NCI-H187 treated with DMSO at 0.1 percent for 48 hours (cell line): ENCODE measurements at places on chromosomes 16 and 17.

GRCh38 chr16:87762071-87762571, 3.7 kb downstream of the KLHDC4 start:
- no peak for DNase-seq

DNA sequence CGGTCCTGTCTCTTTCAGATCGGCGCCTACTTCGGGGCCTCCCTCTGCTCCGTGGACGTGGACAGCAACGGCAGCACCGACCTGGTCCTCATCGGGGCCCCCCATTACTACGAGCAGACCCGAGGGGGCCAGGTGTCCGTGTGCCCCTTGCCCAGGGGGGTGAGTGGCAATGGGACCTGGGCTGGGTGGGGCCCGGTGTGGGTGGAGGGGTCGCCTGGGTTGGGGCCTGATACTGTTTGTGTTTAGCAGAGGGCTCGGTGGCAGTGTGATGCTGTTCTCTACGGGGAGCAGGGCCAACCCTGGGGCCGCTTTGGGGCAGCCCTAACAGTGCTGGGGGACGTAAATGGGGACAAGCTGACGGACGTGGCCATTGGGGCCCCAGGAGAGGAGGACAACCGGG, 37.7 kb downstream of the ITGAM start:
- DNase-seq, result no peak

- DNase-seq, result no peak
These were observed 3.6 kb downstream of the PIEZO1 start for GRCh38 chr16:88781140-88782077.

DNA sequence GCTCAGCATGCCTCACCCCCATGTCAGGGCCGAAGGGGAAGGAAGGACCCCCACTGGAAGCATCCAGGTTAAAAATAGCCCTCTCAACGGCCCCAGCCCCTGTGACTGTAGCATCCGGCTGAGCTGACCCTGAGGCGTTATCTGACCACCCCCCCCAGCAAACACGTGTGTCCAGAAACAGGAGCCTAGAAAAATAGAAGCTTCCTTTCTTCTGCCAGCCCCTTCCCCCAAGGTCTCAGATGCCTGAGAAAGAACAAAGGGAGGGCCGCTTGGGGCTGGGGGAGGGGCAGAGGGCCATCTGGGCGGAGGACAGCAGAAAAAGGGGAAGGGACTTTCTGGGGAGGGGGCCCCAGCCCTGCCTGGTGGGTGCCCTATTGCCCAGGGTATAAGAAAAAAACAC, 55.8 kb downstream of the ACTG1 start:
- DNase-seq, result no peak

DNA sequence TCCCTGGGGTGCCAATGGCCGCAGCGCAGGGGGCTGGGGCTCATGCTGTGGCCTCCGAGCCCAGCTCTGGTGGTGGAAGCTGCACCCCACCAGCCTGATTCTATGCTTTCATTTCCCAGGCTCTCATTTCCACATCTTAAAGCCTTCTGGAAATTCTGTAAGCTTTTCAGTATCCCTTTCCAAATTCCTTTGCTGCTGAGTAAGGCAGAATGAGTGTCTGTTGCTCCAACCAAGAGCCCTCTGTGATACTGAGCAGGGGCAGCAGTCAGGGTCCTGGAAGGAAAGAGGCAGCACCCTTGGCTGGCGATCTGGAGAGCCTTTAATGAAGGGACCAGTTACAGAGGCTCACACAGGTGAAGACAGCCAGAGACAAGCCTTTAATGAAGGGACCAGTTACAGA, 79.5 kb upstream of the FOXF1 start:
- no peak for DNase-seq

DNA sequence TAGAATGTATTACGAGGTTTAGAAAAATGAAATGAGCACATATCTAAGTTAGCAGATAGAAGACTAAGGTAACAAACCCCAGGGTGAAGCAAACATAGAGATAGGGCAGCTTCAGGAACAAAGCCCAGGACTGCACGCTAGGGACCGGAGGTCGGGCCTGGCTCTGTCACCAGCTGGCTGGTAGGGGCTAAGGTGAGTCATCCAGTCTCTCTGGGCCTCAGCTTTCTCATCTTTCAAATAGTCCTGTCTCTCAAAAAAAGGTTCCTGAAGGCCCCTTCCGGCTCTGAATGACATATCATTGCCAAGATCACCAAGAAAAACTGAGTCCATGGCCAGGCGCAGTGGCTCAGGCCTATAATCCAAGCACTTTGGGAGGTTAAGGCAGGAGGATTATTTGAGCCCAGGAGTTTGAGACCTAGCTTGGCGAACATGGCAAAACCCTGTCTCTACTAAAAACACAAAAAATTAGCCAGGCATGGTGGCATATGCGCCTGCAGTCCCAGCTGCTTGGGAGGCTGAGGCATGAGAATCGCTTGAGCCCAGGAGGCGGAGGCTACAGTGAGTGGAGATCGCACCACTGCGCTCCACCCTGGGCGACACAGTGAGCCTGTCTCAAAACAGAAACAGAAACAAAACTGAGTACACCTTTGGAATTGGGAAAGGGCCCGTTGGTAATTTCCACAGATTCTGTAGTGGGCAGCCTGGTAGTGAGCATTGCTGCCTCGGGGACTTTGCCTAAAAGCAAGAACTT, 26.0 kb downstream of the PKD1L3 start:
- DNase-seq, result no peak

GRCh38 chr16:638034-638543, 2.0 kb upstream of the METTL26 start:
- no peak for DNase-seq

GRCh38 chr17:73387746-73388577, 76.2 kb upstream of the CDC42EP4 start:
- no peak for DNase-seq

- DNase-seq, result no peak
These were observed 919.1 kb upstream of the EEF2KMT start for GRCh38 chr16:6016530-6017184.

DNA sequence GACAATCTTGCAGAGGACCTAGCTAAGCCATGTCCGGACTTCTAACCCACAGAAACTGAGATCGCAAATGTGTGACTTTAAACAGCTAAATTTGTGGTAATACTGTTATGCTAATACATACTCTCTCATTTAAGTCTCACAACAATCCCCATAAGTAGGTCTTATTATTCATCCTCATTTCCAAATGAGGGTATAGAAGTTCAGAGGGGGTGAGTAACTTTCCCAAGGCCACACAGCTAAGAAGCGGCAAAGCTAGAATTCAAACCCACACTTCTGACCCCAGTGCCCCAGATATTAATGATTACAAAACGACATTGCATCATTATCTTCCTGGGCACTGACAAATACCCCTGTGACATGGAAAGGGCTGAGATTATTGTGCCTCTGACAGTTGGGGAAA, 81.4 kb downstream of the CNGB1 start:
- no peak for DNase-seq

- no peak for DNase-seq
These were observed 66.7 kb upstream of the DHX40 start for GRCh38 chr17:59498530-59499307.

DNA sequence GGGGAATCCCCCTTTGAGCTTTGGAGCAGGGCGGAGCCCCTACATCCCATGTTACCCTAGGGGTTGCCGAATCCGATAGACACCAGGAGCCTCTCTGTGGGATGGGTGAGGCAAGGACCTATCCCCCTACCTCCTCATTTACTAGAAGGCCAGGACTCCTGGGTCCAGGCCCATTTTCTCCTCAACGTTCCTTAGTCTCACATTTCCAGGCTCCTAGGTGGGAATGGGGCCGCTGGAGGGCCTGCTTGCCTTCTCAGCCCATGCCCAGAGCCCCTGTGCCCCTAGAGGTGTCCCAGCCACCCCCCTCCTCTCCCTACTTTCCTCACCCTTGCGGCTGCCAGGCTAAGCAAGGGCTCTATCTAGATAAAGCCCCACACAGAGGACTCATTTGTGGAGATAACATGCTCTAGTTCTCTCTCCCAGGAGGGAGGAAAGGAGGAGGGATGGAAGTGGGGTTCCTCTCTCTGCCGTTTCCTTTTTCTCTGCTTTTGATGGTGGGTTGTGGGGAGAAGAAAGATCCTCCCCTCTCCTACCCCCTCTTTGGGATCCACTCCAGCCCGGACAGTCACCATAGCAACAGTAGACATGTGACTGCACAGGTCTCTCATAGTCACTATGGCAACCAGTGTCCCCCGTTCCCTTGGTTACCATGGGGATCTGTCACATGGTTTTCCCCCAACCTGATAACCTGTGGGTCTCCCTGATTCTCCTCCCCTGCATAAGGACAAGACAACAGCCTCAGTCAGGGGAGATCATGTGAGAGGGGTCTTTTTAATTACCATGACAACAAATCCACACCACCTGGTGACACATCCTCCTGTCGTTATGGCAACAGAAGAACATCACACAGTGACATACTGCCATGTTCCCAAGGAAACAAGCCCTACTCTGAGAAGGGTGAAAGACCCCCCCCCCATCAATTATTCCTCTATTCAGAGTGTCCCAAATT, 5.2 kb downstream of the CACNA1G start:
- no peak for DNase-seq

- no peak for DNase-seq
These were observed 20.1 kb upstream of the SLC5A11 start for GRCh38 chr16:24825696-24826095.

- DNase-seq, result no peak
These were observed 14.2 kb upstream of the SLC52A1 start for GRCh38 chr17:5049314-5049841.

DNA sequence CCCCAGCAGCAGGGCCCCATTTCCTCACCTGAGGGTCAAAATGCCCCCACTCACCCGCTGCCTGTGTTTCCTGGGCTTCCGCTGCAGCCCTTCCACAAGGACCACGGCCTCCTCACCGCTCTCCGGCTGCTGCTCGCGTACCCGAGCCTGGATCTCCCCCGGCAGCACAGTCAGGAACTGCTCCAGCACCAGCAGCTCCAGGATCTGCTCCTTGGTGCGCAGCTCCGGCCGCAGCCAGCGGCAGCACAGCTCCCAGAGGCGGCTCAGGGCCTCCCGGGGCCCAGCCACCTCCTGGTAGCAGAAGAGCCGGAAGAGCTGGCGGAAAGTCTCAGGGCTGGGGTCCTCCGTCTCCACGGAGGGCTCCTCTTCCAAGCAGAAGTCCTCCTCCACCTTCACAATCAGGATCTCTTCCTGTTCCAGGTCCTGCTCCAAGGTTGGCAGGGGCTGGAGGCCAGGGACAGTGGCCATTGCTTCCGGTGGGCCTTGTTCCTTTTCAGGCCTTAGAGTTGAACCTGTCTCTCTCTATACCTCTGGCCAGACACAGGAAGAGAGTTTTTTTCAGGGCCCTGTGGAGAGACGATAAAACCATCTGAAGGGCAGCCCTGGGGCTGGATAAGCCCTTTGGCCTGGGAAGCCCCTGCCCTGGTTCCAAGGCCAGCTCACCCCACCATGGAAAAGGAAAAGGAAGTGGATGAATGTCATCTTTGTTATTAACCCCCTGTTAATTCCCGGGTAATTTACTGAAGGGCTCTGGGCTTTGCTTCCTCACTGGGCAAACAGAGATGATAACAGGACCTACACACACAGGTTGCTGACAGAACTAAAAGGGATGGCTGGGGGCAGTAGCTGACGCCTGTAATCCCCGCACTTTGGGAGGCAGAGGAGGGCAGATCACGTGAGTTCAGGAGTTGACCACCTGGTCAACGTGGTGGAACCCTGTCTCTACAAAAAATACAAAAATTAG, 1.2 kb downstream of the ZNF500 start:
- no peak for DNase-seq

DNA sequence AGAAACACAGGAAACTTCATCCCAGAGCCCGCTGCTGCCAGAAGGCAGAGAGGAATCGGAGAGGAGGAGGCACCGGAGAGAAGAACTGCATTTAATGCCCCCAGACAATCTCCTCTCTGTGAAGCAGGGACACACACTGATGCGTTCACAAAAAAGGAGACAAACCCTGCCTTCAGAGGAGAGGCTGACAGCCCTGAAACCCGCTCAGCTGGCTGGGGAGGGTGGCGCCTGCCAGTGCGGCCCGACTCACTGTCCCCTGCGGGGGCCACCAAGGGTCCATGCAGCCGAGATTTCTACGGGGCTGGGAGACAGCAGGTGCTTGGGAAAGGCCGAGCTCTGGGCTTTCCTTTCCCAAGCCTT, 21.9 kb upstream of the CACNG1 start:
- no peak for DNase-seq
